Thoracic aorta (tissue), 2 donors: ENCODE measurements at places on chromosomes 3 and 15.

- no peak for DNase-seq
These were observed 213.6 kb downstream of the GAP43 start for GRCh38 chr3:115836944-115837343.

- DNase-seq = no peak
These were observed 4.7 kb downstream of the KY start for GRCh38 chr3:134646086-134646485.

- DNase-seq = peak; percentile 50
These were observed 244.5 kb downstream of the RBMS3 start for GRCh38 chr3:29525254-29525881.

DNA sequence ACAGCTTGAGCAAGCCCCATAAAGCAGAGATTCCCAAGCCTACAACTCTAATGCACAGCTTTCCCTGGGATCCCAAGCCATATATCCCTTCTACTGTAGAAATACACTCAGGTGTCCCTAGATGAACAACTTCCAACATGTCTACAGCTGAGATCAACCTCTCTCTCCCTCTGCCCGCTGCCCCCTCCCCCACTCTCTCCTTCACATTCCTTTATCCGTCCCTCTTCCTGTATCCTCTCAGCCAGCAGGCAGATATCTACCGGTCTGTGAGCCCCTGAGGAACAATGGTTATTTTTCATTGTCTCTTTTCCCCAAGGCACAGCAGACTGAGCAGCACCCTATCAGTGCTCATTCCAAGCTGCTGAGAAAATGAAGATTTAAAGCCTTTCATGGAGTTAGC, 138.6 kb downstream of the SUCLG2 start:
- DNase-seq = no peak

GRCh38 chr3:136694321-136694720, 57.9 kb downstream of the STAG1 start:
- DNase-seq = no peak

GRCh38 chr3:100715176-100715575, 5.9 kb downstream of the TFG start:
- no peak for DNase-seq

DNA sequence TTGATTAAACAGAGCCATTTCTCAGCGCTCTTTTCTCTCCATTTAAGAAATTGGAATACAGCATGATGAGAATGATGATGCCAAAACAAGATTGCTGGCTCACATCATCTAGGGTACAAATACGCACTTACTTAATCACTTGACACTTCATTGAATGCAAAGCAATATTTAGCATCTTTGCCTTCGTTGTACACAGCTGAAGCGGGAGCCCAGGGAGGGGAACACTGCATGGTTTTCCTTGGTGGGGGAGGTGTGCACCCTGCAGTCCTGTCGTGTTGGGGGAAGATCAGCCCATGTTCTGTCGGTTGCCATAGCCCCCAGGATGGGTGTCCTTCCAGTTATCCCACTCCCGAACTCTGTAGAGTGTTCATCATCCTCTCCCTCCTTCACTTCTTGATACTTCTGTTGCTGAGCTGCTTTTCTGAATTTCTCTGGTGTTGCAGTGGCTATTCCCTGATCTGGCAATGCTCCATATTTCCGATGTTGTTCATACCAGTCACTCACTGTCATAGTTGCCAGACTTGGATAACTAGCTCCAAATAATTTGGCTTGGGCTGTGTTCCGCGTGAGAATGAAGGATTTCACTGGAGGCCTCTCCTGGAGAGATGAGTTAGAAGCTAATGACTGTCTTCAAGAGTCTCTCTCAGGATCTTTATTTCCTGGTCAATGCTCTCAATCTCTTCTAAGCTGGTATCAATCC, 50.1 kb upstream of the DYNC1LI1 start:
- DNase-seq = no peak

DNA sequence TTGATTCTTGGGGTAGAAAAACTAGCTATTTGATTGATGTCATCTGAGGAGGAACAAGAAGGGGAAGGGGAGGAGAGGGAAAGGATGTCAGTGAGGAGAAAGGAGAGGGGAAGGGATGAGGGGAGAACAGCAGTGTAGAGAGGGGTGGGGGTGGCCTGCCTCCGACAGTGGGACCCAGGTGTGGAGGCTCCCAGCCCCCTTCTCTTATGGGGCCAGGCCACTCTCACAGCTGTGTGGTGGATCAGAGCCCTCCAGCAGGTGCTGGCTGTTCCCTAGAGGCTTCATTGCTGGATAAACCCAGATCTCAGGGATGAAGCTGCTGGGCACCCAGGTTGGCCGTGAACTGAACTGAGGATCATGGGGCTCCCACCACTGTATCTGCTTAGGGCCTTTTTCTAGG, 264.5 kb downstream of the CHST2 start:
- no peak for DNase-seq

GRCh38 chr3:112804021-112804420, 42.6 kb downstream of the CD200R1L start:
- no peak for DNase-seq

DNA sequence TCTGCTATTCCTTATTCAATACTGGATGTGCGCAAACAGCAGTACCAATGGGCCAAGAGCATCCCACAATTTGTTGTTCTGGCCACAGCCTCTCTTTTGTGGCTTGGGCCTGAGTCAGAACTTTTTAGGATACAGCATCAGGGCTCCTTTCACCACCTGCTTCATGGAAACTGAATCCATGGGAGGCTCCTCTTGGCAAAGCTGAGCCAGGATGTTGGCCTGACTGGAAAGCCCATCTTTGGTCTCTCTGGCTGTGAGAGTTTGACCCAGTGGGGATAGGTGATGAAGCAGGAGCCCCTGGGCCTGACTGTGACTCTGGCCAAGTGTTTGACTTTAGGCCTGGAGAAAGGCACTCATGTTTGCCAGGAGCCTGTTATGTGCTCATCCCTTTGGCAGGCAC, 27.6 kb downstream of the IL16 start:
- no peak for DNase-seq

GRCh38 chr15:91335702-91336101, 235.6 kb downstream of the SV2B start:
- DNase-seq = no peak

DNA sequence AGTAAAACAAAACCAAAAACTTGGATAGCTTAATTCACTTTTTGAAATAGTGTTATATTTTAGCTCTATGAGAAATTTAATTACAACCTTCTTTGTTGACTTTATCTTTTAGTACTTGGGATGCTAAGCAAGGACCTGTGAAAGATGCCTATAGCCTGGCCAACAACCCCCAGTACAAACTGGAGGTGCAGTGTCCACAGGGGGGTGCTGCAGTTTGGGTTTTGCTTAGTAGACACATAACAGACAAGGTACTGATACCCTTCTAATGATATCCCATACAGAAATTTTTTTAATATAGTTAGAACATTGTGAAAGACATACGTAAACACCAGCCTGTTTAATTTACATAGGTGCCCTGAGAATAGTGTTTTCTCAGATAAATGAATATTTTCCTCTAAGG, 35.3 kb downstream of the CAPN7 start:
- no peak for DNase-seq

DNA sequence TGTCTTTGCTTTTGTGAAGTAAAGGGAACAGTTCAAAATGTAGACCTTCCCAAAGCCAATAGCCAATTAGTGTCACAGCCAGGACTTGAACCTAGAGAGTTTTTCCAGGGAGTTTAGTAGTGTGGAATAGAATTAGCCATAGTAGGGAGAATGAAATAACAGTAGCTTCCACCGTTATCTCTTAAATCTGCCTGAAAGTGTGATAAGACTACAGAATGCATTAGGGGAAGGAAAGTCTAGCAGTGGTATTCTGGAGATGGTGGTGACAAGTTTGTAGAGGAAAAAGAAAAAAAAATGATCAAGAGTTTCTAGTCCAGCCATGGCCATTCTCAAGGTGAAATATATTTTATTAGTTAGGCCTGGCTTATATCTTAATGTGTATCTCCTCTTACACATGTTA, 13.8 kb downstream of the ATP11B start:
- DNase-seq = no peak

- no peak for DNase-seq
These were observed 95.1 kb downstream of the LSAMP start for GRCh38 chr3:116350119-116350733.

GRCh38 chr15:31590609-31591008, 264.0 kb downstream of the KLF13 start:
- no peak for DNase-seq

- no peak for DNase-seq
These were observed 208.4 kb upstream of the KBTBD8 start for GRCh38 chr3:66789580-66790237.

DNA sequence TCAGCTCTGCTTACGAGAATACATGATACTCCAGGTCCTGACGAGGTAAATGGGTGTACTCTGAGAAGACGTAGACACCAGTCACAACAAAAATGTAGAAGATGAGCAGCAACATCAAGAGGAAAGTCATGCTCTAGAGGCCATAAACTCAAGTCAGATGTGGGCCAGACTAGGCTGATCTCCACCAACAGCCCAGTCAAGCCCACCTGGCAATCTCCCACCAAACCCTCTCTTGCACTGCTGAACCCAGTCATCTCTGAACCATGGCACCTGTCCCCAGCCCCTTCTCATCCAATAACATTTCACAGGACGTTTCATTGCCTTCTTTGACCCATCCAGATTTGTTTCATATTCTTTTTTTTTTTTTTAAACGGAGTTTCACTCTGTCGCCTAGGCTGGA, 10.8 kb upstream of the PDIA3 start:
- no peak for DNase-seq

DNA sequence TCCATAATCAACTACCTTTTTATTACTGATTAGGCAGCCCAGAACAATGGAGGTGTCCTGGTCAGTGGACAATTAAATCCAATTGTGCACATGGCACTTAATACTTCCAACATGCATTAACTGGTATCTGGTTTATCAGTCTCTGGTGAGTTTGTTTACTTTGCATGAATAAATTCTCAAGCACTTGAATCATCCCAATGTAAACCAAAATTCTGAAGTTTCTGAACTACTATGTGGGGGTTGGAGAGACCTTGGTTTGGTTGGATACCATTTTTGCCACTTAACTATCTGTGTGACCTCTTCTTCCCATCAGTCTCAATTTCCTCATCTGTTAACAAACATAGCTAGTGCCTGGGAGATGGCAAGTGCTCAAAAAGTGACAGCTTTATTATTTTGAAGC, 70.5 kb upstream of the MAP4 start:
- DNase-seq = no peak

DNA sequence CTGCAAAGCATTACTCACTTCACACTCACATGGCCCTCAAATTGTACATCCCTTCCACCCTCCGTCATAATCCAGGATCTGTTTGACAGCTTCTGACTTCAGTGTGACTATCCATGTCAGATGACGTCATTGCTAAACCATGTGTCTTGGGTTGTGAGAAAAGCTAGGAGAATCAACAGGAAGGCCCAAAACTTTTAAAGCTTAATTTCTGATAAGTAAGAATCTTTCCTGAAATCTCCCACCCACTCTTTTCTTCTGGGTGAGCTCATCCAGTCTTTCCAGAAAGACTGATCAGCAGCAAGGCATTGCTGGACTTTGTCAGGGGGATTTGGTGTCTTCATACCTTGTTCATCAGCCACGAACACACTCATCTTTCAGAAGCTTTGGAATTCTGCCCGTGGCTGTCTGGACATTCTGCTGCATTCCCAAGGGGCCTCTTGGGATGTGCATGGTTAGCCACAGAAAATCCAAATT, 11.5 kb upstream of the LMCD1 start:
- peak; percentile 24 for DNase-seq

DNA sequence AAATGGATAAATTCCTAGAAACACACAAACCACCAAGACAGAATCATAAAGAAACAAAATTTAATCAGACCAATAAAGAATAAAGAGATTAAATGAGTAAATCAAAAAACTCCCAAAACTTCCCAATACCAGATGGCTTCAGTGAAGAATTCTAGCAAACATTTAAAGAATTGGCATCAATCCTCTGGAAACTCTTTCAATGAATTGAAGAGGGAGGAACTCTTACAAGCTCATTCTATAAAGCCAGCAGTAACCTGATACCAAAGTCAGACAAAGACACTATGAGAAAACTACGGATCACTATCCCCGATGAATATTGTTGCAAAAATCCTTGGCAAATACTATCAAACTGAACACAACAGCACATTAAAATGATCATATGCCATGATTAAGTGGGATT, 81.9 kb upstream of the SLCO2A1 start:
- DNase-seq = no peak

DNA sequence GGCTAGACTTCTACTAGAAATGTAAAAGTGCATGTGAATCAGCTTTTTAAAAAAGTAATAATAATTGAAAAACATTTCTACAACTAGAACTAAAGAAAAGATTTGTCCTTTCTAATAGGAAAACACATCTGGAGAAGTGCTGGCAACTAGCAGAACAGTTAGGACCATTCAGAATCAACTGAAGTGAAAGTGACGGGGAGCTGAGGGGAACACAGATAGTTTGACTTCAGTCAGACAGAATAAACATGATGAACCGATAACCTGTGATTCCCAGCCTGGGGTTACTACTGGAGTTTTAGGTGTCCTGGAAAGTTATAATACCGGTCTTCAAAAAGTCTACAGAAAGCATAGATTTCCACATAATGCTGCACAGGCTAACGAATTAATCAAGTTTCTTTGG, 28.1 kb downstream of the OPA1 start:
- DNase-seq = no peak

DNA sequence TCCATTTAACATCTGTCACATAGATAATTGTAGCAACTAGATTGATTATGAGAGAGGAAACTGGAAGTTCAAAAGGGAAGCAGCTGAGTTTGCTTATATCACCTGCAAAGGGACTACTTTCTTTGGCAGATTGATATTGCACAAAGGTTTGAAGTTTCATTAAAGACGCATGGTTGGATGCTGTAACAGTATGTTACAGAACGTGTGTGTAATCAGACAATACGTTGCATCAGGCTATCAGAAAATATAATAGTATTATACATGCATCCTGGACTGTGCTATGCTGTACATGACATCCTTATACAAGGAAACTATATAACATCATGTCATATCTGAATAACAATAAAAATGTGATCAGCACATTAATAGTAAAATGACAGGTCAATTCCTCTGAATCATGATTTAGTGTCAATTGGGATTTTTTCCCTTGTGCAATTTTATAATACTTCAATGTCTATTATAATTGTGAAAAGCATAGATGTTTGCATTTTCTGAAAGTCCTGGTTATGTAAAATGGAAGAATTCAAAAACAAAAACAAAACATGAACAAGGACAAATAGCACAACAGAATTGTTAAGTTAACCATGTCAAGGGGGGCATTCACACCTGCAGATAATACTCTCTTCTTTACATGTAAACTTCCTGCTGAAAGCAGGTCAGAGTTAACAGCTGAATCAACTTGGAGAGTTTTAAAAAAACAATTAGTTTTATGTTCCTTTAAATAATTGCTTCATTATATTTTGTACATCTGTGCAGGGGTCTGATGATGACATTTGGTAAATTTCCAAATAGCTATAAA, 283.2 kb upstream of the KCNH8 start:
- DNase-seq = no peak

GRCh38 chr3:114498539-114499370, 204.9 kb downstream of the TIGIT start:
- DNase-seq = no peak

- DNase-seq = no peak
These were observed 45.5 kb downstream of the GPR149 start for GRCh38 chr3:154384479-154384878.

DNA sequence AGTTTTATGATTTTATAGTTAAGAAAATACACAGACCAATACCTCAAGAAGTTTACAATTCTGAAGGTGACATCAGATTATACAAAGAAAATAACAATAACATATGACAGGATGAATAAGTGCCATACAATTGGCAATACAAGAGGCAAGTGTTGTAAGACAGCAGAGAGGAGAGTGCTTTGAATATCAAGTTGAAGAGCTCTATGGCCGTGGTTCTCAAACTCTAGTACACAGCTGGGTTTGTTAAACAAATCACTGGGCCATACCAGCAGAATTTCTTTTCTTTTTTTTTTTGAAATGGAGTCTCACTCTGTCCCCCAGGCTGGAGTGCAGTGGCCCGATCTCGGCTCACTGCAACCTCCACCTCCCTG, 167.1 kb upstream of the NECTIN3 start:
- no peak for DNase-seq
